ENCODE measurements at places on chromosomes 12 and 14.
A peak's percentile ranks its signal among the peaks of the same experiment; 100 is the strongest.

DNA sequence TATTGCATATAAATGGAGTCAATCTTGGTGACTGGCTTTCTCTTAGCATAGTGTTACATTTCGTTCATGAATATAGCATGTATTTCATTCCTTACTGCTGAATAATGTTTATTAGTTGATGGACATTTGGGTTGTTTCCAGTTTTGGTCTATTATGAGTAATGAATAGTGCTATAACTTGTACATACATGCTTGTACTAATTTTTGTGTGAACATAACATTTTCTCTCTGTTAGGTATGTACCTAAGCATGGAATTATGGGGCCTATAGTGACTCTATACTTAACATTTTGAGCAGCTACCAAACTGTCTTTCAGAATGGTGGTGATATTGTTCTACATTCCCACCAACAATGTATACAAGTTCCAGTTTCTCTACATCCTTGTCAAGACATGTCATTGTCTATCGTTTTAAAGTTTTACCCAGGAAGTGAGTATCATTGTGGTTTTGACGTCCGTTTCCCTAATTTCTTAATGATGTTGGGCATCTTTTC lies 23.1 kb downstream of the ATP2A2 start:
- DNase-seq: no peak

DNA sequence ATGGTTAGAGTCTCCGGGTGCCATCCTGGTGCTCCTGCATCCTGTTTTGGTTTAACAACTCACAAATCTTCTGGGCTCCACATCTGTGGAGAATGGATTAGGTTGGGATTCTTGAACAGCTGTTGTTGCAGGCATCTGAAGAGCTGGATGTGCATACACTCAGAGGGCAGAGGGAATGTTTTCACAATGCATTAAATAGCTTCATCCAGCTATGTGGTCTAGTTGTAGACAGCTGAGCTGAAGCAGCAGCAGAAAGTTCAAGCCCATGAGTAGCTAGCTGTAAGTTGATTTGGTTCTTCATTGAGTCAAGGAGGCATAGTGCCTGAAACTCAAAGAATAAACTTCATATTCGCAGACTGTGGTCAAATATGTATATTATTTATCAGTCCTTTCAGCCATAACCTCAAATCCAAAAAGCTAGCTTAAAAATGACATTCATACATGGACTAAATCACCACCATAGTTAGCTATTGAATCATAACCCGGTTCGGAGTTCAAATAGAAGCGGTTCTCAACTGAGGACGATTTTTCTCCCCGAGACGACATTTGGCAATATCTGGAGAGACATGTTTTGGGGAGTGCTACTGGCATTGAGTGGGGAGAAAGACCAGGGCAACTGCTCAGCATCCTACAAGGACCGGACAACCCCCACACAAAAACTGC lies 858 bp upstream of the ANKRD13A start:
- DNase-seq: peak; percentile 42

GRCh38 chr12:112126911-112127310 lies 1.6 kb downstream of the TRAFD1 start:
- no peak for DNase-seq

- DNase-seq: no peak
Observed at GRCh38 chr12:67609226-67609870, 39.2 kb upstream of the DYRK2 start.

DNA sequence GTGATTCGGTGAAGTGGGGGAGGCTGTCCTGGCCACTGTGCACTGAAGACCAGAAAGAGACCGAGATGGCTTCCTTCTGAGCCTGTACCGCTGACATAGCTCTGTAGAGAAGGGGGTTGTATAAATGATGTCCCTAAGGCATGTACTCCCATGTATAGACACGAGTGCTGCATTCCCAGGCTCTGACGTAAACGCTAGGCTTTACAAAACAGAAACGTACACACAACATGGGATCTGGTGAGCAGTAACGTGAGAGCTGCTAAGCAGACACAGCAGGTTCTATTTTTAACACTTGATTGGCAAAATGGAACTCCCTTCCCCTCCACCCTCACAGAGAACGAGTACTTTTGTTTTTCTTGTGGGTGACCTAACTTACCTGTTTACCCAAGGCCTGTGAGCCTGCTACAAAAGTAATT lies 35.9 kb downstream of the ACADS start:
- DNase-seq: no peak

DNA sequence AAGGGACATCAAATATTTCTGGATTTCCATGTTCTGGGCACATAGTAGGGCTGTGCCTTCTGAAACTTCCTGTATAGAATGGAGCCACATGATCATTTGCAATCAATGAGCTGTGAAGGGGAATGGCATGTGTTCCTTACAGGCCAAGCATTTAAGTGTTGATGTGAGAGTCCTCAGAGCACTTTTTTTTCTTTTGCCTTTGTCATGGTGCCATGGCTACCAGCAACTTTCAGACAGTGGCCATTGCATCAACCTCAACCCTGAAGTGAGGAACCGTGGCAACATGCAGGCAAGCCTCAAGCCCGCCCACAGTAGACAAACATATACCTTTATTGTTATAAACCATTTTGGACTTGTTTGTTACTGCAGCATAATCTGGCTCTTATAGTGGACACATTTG lies 948.1 kb downstream of the NRXN3 start:
- peak; percentile 34 for DNase-seq

- peak; percentile 87 for DNase-seq
Observed at GRCh38 chr12:11954181-11954580, 116.6 kb upstream of the BCL2L14 start.

GRCh38 chr14:24713404-24713803 lies 79.4 kb upstream of the GZMB start:
- no peak for DNase-seq

GRCh38 chr12:115749071-115749841 lies 528.2 kb downstream of the MED13L start:
- DNase-seq: no peak

GRCh38 chr14:24790196-24790595 lies 156.2 kb upstream of the GZMB start:
- DNase-seq: no peak

- DNase-seq: no peak
Observed at GRCh38 chr12:77239617-77240016, 174.2 kb upstream of the E2F7 start.

GRCh38 chr14:104970231-104971068 lies 7.7 kb downstream of the AHNAK2 start:
- peak; percentile 16 for DNase-seq

DNA sequence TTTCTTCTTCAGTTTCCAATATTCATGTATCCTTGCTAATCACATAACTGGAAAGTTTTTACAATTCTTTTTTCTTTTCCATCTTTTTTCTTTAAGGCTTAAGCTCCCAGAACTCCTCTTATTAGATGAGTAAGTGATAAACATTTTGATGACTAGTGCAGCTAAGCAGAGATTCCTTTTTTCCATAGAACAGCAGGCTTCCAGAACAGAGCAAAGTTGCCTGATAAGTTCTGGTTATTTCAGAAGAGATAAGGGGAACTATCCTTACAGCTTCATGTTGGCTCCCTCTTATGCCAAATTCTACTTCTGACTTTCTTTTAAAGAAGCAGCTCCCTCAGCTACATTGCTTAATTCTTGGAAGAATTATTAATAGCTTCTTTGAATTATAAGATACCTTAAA lies 194.7 kb upstream of the FAR2 start:
- no peak for DNase-seq

GRCh38 chr12:63802012-63802608 lies 22.4 kb downstream of the RXYLT1 start:
- DNase-seq: peak; percentile 82
